ENCODE measurements at places on chromosomes 2 and 18.

- DNase-seq, result no peak
These were observed 250.3 kb upstream of the EPHA4 start for GRCh38 chr2:221822416-221822815.

GRCh38 chr2:224957540-224958461 is 84.5 kb downstream of the DOCK10 start:
- DNase-seq, result no peak

- DNase-seq, result no peak
These were observed 263.8 kb downstream of the LOXHD1 start for GRCh38 chr18:46393230-46393629.

- no peak for DNase-seq
These were observed 40.4 kb downstream of the GRHL1 start for GRCh38 chr2:9991829-9992273.

- no peak for DNase-seq
These were observed 9.2 kb upstream of the KYNU start for GRCh38 chr2:142868229-142868762.

GRCh38 chr2:49288902-49289700 is 134.8 kb upstream of the FSHR start:
- DNase-seq, result no peak

DNA sequence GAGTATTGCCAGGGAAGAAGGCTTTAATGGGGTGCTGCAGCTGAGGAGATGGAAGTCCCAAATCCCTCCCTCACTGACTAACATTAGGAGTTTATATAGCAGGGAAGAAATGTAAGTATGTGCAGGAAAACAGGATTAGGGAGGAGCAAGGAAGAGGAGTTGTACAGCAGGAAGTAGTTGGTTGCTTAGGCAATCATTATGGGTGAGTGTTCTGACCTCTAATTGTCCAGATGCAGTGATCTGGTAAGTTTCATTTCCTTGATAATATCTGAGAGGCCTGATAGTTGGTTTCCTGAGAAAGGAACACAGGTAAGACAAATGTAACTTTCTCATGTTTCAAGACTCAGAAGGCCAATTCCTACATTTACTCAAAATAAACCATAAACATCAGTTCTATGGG is 331.9 kb upstream of the GULP1 start:
- DNase-seq, result no peak

DNA sequence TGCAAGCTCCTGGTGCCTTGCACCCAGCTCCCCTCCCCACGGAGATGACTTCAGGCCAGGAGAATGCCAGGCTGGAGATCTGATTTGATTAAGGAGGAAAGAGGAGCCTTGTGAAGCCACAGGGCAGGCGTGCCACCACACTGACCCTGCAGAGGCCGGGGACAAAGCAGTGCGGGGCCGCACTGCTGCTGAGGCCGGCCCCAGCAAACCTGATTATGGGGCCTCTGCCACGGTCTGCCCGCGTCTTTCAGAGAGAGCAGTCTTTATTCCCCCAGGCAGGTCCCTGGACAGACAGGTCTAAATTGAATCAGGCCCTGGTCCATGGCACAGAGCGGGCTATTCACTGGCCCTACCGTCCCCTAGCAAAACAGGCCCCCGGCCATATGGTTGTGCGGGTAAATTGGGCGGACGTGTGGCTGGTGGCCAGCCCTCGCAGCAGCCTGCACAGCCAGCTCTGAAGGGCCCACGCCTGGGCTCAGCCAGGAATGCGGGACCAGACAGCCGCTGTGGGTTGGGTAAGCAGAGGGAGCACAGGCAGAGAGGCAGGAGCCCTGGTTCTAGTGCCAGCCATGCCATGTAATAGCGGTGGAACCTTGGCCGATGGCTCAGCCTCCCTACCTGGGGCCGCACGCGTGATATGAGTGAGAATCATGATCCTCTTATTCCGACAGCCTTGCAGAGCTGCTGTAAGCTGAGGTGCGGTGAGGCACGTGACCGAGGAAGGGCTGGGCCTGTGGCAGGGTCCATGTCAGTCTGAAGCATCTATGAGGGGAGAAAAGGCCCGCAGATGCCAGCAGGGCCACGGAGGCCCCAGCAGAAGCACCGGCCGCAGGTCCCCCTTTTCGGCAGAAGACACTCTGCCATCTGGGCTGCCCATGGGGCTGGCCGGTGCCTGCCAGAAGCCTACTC is 97.3 kb upstream of the MYCN start:
- DNase-seq, result no peak

- no peak for DNase-seq
These were observed 22.3 kb downstream of the ATP8B1 start for GRCh38 chr18:57780706-57781347.

- no peak for DNase-seq
These were observed 34.1 kb downstream of the ITGB6 start for GRCh38 chr2:160165996-160166395.

GRCh38 chr2:113078350-113078839 is 10.6 kb downstream of the IL1F10 start:
- no peak for DNase-seq

DNA sequence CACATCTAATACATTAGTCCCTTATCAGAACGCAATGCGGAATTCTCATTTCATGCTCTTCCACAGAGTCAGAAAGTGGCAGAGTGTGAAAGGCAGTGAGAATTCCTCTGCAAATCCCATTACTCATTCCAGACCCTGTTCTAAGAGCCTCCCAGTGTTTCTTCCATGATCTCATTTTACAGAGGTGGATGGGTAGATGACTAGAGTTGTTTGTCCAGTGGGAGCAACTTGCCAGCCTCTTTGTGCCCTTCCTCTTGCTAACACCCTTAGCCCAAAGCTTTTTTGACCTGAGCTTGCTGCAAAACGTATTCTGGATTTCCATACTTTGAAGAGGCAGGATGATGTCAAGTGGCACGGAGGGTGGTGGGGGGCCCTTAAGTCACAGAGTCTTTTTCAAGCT is 467.7 kb upstream of the RGPD4 start:
- no peak for DNase-seq

- no peak for DNase-seq
These were observed 176.1 kb downstream of the SH3BP4 start for GRCh38 chr2:235127931-235128330.

DNA sequence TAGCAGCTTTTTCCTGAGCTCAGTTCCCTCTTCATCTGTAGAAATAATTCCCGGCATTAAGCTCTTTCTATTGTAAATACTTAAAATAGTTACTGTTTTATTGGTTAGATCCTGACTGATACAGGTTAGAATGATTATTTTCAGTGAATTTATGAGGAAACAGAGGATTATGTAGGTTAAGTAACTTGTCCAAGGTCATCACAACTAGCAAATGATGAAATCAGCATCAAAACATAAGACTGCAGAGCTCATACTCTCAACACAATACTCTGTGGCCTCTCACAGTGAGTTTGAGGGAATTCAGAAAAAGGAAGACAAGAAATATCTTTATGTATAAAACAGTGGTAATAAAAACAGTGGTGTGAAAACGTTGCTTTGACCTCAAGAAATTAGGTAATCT is 113.2 kb upstream of the DLX2 start:
- no peak for DNase-seq

GRCh38 chr2:203870941-203871340 is 3.4 kb downstream of the CTLA4 start:
- DNase-seq, result no peak

DNA sequence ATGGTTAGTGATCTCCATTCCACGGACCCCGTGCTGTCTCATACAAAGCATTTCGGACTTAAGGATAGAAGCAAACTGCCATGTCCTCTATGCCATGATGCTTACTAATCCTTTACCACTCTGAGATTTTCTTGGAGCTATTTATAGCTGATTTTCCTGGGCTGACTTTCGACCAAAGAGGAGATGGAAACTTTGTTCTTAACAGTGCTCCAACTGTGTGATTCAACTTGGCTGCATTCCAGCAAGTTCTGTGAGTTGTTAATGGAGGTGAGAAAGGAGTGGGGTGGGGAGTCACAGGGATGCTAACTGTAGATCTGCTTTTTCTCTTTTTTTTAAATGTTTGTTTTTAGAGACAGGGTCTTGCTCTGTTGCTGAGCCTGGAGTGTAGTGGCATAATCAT is 45.5 kb upstream of the MSH2 start:
- DNase-seq, result no peak

DNA sequence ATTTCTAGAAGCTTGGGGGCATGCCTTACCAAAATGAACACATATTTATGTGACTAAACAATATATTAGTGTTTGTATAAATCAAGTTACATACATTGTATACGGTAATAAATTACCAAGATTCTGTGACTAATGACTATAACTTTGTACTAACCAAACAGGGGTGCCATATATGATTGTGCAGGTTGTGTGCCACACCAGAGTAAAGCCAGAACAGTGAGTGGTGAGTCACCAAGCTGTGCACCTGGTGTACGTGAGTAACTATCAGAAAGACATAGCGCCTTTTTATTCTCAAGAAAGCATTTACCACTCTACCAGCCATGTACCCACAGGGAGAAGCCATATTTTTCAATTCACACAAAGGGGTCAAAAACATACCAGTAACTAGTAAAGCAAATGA is 453.2 kb upstream of the PIK3C3 start:
- DNase-seq, result no peak

GRCh38 chr2:18551623-18552022 is 8.8 kb downstream of the RDH14 start:
- DNase-seq, result no peak

GRCh38 chr2:138516030-138516704 is 14.6 kb downstream of the SPOPL start:
- DNase-seq, result no peak

- DNase-seq, result no peak
These were observed 494.8 kb downstream of the RIT2 start for GRCh38 chr18:42620657-42621056.

- no peak for DNase-seq
These were observed 20.7 kb downstream of the CRYGD start for GRCh38 chr2:208103616-208104015.

DNA sequence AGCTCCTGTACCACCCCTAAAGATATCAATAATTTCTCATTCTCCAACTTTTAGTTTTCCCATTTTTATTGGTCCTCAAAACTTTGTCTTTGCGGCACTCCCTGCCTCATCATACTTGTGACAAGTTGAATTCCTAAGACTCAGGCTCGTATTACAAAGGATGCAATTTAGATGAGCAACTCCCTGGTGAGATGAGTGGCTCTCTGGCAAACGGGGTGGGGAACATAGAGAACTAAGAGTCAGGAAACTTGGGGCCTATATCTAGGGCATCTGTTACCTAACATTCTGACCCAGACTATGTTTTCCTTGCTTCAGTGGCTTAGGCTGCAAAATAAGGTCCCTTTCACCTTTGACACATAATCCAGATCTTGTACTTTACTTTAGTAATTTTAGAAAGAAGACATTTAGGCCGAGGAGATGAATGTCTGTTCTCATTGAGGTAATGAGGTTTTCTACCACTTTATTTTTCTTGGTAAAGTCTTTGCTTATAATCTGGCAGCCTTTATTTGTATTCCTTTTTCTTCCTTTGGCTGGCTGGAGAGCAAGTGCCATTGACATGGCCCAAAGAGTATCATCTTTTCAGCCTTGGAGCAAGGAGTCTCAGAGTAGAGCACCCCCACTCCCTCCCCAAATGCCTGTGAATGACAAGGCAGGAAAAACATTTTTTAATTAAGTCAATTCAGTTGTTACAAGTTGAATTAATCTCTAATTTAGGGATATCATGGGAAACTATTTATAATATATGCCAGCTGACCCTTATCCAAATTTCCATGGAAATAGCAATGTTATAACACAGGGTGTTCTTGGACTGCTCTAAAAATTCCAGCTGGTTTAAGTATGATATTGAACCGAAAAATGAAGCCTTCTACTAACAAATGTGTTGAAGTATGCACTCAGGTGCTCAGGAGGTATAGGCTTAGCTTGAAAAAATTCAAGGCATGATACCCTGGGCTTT is 15.2 kb downstream of the TSPYL6 start:
- no peak for DNase-seq

DNA sequence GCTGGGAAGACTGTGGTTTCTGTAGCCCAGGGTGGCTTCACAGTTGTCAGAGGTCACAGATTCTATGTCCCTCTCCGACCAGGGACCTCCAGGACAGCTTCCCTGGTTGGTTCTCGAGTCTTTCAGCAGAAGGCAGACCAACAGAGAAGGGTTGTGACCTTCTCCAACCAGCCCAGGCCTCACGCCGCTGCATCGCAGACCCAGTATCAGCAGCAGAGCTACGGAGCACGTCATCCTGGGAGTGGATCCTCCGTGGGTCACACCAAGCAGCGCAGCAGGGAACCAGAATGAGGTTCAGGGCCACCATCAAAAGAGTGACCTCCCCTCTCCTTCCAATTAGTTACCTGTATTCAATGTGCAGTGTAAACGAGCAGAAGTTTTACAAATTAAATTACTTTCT is 49.3 kb downstream of the ST3GAL5 start:
- no peak for DNase-seq

GRCh38 chr2:118755384-118755783 is 92.1 kb downstream of the EN1 start:
- no peak for DNase-seq

DNA sequence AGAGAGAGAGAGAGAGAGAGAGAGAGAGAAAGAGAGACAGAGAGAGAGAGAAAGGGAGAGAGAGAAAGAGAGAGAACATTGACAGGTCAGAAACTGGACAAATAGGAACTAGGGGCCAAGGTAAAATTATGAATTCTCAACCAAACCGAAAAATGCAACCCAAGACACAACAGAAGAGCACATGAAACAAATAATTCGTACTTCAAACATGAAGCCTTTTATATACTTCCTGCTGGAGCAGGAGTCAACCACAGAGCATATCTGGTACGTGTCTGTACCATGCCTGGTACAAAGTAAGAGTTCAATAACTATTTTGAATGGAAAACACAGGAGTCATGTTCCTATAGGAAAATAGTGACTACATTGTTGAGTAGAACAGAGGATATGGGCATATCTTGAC is 6.5 kb upstream of the VPS54 start:
- DNase-seq, result no peak

- no peak for DNase-seq
These were observed 123.1 kb upstream of the NDUFV2 start for GRCh38 chr18:8979258-8979988.

Data from stimulated activated CD4-positive, alpha-beta T cell treated with anti-CD3 and anti-CD28 coated beads, Interleukin-2, amount 100 ng/mL, for 4 hours (primary cell).